Fibroblast of skin of abdomen (primary cell): ENCODE measurements at places on chromosomes 6 and 20.

GRCh38 chr6:124903797-124904196 is 58.4 kb upstream of the RNF217 start:
- DNase-seq: no peak

DNA sequence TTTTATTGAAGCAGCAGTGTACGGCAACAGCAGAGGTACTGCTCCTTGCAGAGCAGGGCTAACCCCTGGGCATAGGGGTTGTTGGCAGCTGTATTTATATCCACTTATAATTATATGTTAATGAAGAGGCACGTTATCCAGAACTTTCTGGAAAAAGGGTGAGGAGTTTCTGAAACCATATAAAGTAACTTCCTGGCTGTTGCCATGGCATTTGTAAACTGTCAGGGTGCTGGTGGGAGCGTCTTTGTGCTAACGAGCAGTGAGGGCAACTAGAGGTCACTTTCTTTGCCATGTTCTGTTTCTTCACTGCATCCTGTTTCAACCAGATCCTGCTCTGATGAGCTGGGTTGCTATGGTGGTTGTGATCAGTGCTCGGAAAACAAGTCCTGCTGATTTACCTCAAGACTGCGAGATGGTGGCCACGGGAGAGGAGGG is 11.1 kb upstream of the ARFGEF2 start:
- no peak for DNase-seq

GRCh38 chr6:140105857-140106256 is 731.4 kb upstream of the CITED2 start:
- no peak for DNase-seq

GRCh38 chr20:47785854-47786764 is 828 bp upstream of the SULF2 start:
- peak; percentile 83 for DNase-seq

DNA sequence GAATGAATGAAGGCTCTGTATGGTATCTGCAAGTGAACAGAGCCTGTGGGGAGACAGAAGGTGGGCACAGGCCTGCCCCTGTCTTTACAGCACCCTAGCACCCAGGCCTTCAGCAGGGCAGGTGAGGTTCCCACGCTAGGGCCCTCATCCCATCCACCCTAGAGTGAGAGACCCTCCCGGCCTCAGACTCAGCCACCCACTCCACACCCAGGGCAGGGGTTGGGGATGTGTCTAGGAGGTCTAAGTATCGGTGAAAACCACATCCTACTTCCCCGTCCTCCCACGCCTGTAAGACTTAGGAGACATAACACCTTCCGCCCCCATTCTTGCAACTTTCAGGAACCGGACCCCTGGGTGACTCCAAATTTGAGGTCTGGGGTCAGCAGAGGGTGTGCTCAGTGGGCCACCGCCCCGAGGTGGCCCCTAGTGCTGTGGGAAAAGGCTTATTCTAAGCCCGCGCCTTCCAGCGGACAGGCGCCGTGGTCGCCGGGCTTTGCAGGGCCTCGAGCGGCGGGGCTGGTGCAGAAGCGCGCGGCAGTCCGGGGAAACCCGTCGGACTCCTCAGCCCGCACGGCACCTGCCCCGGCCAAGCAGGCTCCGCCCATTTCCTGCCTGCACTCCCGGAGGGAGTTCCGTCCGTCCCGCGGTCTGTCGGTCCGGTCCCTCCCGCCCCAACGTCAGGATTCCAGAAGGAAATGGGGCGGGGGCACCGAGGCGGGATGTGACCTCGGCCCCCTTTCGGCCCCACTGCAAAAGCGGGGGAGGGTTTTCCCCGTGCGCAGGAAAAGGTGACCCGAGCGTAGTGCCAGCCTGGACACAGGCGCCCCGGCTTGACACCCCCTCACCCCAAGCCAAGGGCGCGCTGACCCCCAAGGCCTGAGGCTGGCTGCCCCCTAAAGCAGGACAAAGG is 868 bp downstream of the SAMD10 start:
- peak; percentile 20 for DNase-seq

- DNase-seq: no peak
Observed at GRCh38 chr20:37308086-37309050, 18.9 kb downstream of the MANBAL start.

DNA sequence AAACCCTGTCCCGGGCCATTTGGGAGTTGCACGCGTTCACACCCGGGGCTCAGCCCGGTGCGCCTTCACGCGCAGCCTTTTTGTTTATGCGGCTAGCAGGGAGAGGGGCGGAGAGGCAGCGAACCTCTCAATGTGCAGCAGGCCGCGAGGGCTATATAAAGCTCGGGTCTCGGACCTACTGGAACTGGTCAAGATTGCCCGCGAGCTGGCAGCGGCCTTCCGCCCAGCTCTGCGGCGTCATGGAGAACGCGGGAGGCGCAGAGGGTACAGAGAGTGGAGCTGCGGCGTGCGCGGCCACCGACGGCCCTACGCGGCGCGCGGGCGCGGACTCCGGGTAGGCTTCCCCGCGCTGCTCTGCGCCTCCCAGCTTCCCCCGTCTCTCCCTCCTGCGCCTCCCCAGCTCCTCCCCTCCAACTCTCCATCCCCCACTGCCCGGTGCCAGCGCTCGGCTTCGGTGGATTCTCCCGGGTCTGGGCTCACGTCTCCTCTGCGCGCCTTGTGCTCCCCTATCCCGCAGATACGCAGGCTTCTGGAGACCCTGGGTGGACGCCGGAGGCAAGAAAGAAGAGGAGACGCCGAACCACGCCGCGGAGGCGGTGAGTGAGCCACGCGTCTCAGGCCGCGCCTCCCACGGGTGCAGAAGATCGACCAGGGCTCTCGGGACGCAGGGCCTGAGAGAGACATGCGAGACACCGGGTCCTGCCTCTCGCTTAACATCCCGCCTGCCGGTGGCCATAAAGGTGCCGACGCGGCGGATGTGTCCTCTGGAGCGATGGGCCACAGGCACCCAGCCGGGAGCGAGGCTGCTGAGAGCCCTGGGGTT is at the start of gene RIPPLY2:
TSS of gene RIPPLY2 (plus strand) at position 183 of the 823 bp plus-strand sequence. CDS start at position 240, 57 bp downstream.
- DNase-seq: peak; percentile 10

- no peak for DNase-seq
Observed at GRCh38 chr6:27830212-27830599, 82.0 kb downstream of the OR2B2 start.

DNA sequence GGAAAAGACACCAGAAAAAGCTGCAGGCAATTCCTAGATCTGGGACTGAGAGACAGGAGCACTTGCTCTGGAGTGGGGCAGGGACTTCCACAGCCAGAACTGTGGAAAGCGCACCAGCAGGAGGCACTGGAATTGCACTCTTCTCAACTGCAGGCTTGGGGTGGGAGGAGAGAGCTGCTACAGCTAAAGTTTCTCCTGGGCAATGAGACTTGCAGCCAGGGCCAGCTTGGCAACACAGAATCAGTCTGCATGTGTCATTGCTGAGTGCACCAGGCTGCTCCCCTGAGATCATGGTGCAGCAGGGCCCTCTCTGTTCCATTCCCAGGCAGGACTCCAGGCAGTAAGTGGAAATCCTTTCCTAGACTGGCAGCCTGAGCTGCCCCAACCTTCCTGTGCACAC is 145.8 kb downstream of the INSM1 start:
- no peak for DNase-seq

GRCh38 chr6:47335466-47335865 is 25.8 kb upstream of the TNFRSF21 start:
- no peak for DNase-seq

GRCh38 chr6:131764350-131764749 is 43.5 kb upstream of the ENPP1 start:
- DNase-seq: peak; percentile 37

DNA sequence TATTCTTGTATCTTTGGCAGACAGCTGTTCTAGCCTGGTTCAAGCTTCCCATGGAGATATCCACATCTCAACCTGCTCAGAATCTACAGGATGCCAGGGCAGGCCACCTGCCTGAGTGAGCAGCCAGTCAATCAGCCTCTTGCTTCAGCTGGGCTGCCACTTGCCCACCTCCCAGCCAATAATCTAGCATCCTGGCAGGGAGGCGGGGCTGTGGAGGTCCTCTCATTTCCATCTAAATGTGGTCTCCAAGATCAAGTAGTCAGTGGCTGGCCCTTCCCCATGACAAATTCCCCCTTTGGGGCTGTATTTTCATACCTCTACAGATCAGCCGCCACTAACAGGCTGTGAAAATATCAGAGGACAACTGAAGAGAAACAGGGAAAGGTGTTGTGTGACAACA is 33.0 kb upstream of the SPDEF start:
- DNase-seq: no peak

DNA sequence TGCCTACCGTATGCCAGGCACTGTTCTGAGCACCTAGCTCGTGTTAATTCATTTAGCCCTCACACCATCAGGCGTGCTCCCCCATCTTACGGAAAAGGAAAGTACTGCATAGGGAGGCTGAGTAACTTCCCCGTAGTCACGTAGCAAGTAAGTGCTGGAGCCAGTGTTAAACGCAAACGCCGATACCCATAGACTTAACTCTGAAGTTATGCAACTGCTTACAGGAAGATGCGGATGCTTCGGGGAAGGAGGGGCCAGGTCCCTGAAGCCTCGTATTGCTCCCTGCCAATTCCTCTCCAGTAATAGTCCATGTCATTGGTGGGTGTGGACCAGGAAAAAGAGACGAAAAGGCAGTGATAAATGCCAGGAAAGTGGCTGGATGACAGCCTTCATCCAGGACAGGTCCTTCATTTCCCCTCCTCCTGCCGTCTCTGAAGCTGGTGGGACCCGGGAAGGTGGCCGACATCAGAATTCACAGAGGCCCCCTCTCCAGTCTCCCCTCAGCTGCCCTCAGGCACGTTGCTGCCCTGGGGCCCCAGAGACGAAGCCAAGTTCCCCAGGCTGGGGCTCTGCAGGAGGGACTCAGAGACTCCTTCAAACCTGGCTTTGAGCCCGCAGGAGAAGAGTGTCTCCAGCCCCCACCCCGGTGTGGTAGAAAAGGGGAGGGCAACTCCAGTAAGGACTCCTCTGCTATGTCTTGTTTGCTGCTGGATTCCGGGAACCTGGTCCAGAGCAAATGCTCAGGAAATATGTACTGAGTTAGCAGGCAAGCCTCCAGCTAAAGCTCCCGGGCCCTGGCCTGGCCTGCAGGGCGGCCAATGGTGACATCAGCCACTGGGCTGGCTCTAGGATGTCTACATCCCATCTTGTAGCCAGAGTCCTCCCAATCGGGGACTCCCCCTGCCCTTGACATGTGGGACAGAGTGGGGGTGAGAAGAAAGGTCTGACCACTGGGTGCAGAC is 37.8 kb downstream of the RAB44 start:
- DNase-seq: peak; percentile 82

- DNase-seq: no peak
Observed at GRCh38 chr20:32329817-32330554, 28.1 kb upstream of the ASXL1 start.

GRCh38 chr6:148892247-148892646 is 145.4 kb downstream of the UST start:
- DNase-seq: peak; percentile 39

DNA sequence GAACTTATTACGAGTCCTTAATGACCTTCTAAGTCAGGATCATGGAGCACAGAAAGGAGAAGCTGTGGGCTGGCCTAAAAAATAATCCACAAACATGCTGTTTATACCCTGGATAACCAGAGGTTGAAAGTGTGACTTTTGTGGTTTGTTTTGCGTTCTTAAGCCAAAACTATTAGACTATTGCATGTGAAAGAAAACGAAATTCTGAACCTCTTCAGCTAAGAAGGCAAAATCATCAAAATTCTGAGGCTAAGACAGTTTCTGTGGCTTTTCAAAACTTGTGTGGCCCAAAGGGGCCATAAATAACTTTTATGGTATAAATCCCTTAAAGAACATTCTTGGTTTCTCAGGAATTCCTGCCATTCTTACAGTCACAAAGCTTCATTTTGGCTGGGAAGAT is 251.0 kb downstream of the UST start:
- peak; percentile 95 for DNase-seq
